ENCODE measurements at places on chromosomes 13 and 19.

- no peak for DNase-seq
Measured at GRCh38 chr13:33099860-33100259, 83.6 kb downstream of the KL start.

DNA sequence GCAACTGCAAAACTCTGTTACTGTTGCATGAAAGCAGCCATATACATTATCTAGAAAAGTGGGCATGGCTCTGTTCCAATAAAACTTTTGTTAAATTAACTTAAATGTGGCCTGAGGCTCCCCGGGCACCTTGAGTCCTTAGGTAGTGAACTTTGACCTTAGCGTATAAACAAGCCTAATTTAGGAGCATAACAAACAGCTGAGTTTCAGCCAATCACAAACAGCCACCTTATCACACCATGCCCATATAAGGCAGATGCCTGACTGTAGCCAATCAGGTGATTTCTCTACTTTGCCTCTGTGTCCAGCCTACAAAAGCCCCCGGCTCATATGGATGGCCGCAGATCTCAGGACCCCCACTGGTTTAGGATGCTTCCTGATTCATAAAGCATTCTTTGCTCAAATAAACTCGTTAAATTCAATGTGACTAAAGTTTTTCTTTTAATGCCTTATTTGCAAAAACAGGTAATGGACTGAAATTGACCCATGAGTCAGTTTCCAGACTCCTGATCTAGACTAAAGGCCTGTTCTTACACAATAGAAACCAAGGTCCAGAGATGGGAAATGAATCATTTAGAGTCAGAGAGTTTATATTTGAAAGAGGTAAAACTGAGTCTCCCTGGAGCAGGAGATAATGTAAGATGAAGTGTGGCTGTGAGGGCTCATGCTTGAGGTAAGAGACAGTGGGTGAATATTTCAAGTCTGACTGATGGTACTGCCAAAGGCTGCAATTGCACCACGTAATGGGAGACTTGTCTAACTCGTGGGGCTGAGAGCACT, 130.2 kb downstream of the FGF9 start:
- DNase-seq = no peak

GRCh38 chr13:25906191-25906661, 145.6 kb downstream of the SHISA2 start:
- no peak for DNase-seq

DNA sequence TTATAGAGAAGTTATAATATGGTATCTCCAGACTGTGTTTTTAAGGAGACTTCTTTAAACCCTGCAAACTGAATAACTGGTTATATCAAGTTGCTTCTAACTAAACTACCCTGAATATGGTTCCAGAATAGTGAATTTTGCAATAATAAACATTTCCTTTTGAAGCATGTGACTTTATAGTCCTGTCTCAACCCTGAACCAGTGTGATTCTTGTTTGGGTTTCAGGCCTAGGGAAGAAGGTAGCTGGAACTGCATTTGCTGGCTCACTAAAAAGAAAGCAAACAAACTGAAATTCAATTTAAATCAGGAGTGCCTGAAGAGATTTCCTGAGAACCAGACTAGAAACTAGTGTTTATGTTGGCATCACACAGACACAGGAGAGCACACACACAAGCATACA, 4.9 kb downstream of the ARHGEF7 start:
- DNase-seq = no peak

DNA sequence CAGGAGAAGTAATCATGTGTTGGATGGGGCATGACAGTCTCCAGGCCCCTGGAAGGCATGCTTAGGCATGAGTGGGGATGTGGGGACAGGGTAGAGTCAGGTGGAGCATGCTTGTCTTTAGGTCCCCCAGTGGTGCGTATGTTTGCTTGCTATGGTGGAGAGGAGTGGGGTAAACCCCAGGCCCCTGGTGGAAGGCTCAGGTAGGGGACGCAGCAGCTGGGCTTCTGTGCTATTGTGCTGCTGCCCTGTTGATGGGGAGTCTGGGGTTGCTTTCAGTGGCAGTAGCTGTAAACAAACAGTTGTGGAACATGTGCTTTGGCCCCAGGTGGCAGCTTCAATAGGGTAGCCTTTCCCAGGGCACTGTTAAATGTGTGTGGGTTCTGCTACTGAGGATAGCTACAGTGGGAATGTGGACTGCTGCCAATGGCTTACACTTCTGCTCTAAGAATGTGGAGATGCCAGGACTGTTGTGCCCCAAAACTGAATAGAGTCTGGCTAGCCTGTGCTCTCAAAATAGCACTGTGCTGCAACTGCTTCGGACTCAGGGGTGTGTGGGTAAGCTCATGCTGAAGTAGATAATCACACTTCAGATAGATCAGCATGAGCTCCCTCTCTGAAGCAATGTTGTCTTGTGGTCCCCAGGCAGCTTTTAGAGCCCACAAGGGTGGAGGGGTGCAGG, 1257.3 kb downstream of the DIAPH3 start:
- DNase-seq = no peak

GRCh38 chr19:46759206-46759605, 13.0 kb upstream of the STRN4 start:
- no peak for DNase-seq

DNA sequence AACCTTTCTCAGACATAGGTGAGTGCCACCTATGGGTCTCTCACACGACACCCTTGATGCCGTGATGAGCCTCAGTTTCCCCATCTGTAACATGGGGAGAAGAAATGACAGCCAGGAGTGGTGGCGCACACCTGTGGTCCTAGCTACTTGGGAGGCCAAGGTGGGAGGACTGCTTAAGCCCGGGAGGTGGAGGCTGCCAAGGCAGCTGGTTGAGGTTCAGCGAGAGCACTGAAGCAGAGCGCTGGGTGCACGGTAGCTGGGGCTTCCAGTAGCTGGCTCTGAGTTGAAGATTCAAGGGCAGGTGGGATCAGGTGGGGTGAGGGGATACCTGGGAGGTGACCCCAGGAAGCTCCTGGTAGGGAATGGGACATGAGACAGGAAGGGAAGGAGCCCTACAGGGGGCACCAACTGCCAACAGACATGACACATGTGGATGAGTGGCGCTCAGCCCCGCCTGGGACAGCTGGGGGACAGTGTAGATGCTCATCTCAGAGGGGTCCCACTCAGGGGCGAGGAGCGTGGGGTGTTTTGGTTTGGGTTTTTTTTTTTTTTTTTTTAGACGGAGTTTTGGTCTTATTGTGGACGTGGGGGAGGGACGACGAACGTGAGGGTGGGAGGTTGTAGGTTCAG, 6.5 kb upstream of the SSBP4 start:
- no peak for DNase-seq

GRCh38 chr13:28455580-28456194, 39.2 kb downstream of the FLT1 start:
- no peak for DNase-seq

DNA sequence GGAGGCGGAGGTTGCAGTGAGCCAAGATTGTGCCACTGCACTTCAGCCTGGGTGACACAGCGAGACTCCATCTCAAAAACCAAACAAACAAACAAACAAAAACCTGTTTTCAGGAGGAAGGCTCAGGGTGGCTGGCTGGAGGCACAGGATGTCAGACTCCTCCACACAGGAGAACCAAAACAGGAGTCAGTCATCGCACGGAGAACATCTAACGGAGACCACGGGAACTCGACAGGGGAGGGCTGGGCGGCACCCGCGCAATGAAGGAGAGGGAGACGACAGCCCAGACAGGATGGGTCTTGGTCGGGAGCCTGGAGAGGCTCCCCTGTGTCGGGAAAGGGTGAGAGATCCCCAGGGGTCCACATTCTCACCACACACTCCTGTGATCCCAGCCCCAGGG, 20.8 kb upstream of the SLC7A9 start:
- no peak for DNase-seq

DNA sequence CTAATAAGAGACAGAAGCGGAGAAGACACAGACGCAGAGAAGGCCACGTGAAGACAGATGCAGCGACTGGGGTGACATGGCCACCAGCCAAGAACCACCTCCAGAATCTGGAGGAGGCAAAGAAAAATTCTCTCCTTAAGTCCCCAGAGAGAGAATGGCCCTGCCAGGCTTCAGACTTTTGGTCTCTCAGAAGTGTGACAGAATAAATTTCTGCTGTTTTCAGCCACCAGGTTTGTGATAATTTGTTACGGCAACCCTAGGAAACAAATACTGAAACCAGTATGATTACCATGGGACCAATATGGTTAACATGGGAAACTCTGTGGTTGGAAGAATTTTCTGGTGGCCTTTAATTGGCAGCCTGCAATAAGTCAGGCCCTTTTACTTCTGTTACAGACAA, 63.9 kb upstream of the DOCK9 start:
- no peak for DNase-seq

- no peak for DNase-seq
Measured at GRCh38 chr13:69706807-69707206, 400.8 kb upstream of the ATXN8OS start.

- DNase-seq = no peak
Measured at GRCh38 chr13:80359778-80360452, 19.0 kb upstream of the SPRY2 start.

DNA sequence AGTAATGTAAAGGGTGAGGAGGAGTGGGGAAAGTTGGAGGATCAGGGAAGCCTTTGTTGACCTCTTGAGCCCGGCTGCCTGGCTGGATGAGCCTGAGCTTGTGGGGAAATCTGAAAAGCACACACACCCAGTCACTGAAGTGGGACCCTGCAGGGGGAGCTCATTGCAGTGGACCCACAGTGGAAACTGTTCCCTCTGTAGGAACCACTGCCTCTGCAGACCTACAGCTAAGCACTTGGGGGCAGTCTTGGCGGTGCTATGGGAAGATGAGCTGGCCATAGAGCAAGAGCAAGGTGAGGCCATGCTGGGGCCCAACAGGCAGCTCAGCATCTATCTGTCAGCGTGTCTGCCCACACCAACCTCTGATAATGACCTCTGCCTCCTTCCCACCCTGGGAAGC, 294.8 kb downstream of the TSHZ3 start:
- no peak for DNase-seq

- DNase-seq = no peak
Measured at GRCh38 chr13:35956074-35956473, 175.1 kb downstream of the DCLK1 start.

DNA sequence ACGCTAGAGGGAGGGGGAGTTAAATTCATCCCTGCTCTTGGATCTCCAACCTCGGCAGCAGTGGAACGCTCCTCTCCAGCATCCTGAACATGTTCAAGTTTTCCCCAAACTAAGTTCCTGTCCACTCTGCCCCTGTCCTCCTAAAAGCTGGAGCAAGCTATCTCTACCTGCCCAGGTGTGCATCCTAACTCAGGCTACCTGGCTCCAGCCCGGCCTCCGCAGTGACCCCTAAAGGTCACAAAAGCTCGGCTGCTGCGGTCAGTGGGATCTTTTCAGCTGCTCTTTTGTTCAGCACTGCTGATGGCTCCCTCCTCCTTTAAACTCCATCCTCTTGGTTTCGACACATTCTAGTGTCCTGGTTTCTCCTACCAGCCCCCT, 1.4 kb downstream of the DCUN1D2 start:
- DNase-seq = no peak

GRCh38 chr13:41546372-41547190, 89.2 kb downstream of the RGCC start:
- no peak for DNase-seq

DNA sequence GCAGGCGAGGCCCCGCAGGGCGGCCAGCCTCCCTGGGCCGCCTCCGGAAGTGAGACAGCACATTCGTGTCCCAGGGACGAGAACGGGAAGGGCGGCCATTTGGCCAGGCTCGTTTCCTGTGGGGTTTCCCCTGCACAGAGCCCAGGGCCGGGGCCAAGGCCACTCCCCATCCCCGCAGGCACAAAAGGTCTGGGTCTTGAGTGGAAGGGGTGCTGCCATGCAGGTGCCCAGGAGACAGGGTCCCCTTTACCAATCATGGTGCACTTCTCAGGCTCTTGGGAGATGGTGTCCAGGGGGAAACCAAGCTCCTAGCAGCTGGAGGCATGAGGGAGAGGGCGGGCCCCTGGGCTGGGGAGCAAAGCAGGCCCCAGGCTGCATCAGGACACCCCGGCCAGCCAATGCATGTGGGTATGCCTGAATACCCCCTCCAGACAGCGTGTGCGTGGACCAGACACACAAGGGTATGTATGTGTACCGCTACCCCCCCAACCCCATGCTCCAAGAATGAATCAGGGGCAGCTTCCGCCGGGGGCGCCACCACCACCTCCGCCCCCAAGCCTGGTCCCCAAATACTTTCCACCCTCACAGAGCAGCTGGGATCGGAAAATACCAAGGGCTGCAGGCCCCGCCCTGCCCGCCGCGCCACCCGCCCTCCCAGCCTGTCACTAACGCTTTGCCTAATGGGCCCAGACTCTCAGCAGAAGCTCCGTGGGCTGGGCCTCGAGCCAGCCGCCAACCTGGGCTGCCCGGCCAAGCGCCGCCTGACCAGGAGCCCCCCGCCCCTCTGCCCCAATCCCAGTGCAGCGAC, 37.6 kb upstream of the NANOS3 start:
- peak; percentile 81 for DNase-seq

Measured in GM12892 (cell line).